ENCODE measurements at places on chromosomes 12 and 14.
A peak's percentile ranks its signal among the peaks of the same experiment; 100 is the strongest.

DNA sequence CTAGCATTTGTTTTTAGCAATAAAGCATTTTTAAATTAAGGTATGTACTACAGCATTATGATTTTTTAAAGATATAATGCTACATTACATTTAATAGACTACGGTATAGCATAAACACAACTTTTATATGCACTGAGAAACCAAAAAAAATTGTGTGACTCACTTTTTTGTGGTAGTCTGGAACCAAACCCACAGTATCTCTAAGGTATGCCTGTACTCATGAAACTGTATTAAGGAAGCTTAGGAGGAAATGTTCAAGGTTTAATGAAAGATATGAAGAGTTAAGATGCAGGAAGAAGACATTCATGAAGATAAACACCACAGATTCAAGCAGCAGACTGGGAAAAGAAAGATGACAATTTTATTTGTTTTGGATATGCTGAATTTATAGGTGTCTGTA, 51.7 kb downstream of the PPP1R12A start:
- no peak for DNase-seq

DNA sequence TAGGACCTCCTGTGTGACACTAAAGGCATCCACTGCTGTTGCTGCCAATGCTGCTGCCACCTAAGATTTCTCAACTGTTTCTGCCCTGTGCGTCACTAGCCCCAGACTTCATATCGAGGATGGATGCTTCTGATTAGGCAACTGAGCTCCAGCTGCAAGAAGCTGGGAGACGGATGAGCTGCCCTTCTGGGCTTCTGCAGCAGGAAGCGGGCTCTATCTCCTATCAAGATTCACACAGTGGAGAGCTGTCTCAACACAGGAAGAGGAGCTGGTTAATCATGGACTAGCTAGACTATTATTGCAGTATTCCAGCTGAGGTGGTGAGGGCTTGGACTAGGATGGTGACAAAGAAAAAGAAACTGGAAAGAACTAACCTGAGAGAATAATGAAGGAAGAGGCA, 59.2 kb upstream of the PELI2 start:
- no peak for DNase-seq

DNA sequence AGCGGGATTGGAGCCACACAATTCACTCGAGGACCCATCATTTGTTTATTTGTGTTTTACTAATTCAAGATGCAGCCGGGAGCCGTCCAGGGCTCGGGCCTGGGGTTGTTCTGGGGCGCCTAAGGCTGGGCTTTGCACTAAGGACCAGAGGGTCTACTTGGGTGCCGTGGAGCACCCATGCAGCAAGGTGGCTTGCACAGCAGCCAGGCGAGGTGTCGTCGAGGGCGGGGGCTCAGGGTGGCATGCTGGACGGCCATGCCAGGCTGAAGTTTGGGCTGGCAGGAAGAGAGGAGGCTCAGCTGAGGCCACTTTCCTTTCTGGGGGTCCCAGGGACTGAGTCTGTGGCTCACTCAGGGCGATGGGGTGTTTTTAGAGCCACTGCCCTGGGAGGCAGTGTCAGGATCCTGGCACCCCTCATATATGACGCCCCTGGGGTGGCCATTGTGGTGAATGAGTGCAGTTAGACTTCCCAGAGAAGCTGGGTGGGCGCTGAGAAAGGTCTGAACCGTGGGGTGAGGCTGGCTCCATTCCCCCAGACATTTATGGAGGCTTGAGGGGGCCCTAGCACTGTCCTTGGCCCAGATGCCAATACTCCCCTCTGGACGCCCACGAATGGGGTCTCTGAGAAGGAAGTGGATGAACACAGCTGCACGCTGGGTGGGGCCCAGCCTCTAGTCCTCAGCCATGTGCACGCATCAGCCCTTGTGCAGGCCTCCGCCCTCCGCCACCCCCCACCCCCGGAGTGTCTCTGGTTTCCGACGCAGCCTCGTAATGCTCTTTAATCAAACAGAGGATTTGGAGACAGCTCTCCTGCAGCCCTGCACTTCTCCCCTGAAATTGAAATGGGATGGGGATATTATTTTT, 11.3 kb downstream of the MEG3 start:
- DNase-seq = no peak

- DNase-seq = peak; percentile 90
Observed at GRCh38 chr14:60102389-60102788, 10.7 kb downstream of the PCNX4 start.

DNA sequence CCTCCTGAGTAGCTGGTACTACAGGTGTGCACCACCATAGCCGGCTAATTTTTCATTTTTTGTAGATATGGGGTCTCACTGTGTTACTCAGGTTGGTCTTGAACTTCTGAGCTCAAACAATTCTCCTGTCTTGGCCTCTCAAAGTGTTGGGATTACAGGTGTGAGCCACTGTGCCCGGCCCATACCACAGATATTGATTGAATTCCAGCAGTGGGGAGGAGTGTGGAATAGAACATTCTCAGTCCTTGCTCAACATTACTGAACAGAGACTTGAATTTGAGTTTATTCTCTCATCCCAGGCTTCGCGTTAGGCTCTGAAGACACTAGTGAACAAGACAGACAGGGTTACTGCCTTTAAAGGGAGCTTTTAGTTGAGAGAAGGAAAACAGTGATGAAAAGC, 39.6 kb downstream of the PTPN11 start:
- DNase-seq = no peak

DNA sequence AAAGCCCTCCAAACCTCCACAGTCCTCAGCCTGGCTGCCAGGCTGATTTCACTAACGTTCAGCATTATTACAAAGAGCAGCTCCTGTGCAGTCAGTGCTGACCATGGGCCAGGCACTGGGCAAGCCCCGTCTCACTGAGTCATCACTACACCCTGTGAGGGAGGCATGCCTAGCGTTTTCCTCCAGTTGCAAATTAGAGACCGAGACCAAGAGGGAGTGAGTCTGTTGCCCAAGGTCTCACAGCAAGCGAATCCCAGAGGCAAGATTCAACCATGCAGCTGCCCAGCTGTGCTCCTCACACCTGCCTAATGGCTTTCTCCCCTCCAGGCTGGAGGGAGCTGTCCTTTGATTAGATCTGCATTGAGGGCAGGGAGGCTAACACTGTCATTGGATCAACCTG, 229.3 kb upstream of the LHX5 start:
- no peak for DNase-seq

- no peak for DNase-seq
Observed at GRCh38 chr14:22226381-22226780, 362.6 kb downstream of the DAD1 start.

- no peak for DNase-seq
Observed at GRCh38 chr12:57180321-57180989, 33.0 kb upstream of the LRP1-AS start.

DNA sequence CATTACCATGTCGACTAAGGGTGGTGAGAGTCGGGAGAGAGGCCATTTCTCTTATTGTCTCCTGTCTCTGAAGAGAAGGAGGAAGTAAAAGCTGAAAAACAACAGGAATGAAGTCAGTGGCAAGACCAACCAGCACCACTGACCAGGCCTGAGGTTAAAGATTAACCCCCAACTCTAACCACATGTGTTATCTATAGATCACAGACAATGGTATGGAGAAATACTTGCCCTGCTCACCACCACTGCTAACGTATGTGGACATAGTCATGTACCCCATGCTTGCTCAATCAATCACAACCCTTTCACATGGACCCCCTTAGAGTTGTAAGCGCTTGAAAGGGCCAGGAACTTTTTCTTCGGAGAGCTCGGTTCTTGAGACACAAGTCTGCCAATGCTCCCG, 690.9 kb upstream of the LMO3 start:
- no peak for DNase-seq

DNA sequence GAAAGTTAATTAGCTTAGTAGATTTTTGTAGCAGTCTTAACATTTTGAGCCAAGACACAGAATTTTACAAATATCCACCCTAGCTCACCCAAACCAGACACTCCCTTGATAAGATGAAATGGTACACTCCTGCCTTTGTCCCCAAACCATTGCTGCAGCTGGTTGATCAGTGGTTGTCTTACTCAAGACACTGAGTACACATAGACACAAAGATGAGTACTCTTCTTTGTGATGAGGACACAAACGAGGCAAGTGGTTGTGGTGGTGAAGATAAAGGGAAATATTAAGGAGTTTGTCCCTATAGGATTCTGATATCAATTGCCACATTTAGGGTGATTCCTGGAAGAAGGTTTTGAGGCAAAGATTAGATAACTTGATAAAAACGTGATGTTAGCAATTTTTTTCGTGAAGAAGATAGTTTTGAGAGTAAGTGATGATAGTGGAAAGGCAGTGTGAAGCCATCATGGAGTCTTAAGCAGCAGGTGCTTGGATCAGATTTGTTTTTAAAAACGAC, 21.4 kb upstream of the ATP2B1 start:
- DNase-seq = no peak

DNA sequence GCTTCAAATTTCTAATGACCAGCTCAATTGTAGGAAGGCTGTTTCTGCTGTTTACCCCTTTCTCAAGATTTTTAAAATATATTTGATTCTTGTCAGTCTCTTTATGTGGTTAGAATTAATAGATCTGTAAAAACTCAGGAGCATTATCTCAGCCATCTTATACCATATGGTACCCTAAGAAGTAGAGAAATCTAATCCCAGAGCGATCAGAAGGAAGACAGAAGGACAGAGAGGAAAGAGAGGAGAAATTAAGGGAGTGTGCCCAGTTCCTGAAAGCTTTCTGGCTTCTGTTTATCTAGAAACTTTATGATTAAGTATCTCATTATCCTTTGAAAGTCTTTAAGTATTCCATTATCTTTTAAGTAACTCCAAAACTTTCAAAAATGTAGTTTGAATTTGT, 152.1 kb upstream of the NAV3 start:
- DNase-seq = no peak

GRCh38 chr12:66775871-66776270, 97.0 kb upstream of the GRIP1 start:
- no peak for DNase-seq

DNA sequence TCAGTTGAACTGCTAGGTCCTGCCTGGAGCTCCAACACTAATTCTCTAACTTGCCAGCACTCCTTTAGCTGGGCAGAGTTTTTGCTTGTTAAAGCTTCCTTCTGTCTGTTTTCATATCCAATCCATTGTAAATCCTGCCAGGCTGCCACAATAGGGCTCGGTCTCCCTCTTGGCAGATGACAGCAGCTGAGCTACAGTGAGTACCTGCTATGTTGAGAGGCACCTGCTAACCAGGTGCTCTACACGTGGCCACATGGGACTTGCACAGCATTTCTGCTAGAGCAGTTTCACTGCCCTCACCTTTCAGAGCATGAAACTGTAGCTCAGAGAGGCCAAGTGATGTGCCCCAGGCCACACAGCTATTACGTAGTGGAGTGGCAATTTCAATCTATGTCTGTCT, 106.6 kb upstream of the NOS1 start:
- DNase-seq = no peak

DNA sequence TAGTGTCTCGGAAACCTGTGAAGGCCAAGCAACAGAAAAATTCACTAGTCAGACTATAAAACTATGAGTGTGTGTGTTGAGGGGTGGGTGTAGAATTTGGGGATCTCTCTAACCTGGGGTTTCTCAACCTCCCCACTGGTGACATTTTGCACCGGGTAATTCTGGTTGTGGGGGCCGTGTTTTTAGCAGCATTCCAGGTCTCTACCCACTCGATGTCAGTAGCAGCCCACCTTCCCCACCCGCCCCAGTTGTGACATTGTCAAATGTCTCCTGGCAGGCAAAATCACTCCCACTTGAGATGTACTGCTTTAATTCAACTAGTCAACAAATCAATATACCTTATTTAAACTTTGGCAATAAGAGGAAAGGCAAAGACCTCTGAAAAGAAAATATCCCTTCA, 4.1 kb downstream of the GCN1 start:
- DNase-seq = no peak

GRCh38 chr14:50343434-50343833, 31.3 kb downstream of the DMAC2L start:
- no peak for DNase-seq

DNA sequence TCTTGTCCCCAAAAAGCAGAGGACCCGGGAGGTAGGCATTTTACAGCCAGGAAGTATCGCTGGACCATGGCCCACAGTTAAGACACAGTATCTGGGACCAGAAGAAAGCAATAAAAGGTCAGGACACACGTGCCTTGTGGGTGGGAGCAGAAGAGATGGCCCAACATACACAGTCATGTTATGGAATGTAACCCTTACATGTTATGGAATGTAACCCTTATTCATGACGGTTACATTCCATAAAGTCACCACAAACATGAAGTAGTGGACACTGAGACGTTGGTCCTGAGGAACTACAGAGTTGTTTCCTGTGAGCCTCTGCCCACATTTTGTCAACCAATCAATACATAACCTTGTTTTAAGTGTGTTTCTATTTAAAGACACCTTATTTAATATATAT, 285.6 kb upstream of the FKBP4 start:
- DNase-seq = no peak

GRCh38 chr12:120711411-120711810, 1.2 kb downstream of the UNC119B start:
- no peak for DNase-seq

GRCh38 chr12:484096-484495, 24.4 kb downstream of the B4GALNT3 start:
- no peak for DNase-seq

DNA sequence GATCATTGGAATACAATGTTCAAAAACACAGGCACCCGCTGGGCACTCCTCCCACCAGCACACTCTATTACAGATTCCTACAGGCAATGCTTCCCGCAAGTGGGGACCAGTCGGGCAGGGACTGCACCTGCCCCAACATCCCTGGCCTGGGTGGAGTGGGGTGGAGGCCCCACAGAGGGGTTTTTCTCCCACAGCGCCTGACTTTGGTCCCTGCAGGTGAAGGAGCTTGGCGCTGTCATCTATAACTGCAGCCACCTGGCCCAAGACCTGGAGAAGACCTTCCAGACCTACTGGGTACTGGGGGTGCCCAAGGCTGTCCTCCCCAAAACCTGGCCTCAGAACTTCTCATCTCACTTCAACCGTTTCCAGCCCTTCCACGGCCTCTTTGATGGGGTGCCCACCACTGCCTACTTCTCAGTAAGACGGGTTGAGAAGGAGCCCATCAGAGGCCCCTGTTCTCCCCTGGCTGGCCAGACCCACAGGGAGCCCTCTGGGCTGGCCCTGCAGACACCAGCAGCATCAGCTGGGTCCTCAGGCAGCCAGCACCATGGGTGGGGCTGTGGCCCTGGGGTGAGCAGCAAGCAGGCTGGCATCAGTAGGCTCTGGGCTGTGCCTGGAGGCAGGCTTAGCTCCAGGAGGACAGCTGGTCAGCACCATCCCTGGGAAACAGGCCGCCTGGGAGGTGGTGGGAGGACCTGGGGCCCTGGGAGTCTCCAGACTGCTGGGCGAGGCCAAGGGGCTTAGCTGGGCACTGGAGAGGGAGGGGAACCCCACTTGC, 6.0 kb downstream of the PLD4 start:
- DNase-seq = no peak

DNA sequence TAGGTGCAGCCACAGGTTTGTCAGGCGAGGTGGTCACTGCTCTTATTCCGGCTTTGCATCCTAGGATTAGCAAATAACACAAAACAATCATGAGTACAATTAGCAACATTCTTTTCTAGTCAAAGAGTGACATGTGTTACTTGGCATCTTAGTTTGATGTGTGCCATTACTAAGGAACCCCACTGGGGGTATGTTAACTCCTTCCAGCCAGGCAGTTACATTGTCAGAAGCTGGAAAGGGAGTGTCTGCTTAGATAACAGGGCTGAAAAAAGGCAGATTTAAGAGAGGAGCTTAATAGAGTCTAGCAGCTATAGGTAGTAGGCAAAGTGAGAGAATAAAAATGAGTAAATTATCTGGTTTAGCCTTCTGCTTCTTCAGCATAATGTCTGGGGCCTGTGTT, 30.5 kb upstream of the METAP2 start:
- no peak for DNase-seq
